Hair follicle dermal papilla cell (primary cell): ENCODE measurements at places on chromosomes 12 and 14. TPM values are rescaled to one million over a fixed set of nuclear protein-coding genes. Genes with fewer than 3 reads are reported as not detected.

Gene CRIP1
- total RNA-seq: 13.1 and 26.5 TPM in 2 replicates

Gene EXOC3L4
- not detected in 2 replicates for total RNA-seq

Gene RTL1
- not detected in 2 replicates for total RNA-seq

Gene ASCL1
- not detected in 2 replicates for total RNA-seq

Gene NOP9
- total RNA-seq: 18.5 and 21.7 TPM in 2 replicates

Gene RPGRIP1
- total RNA-seq: not detected in 2 replicates

Gene BBOF1
- total RNA-seq: 9.4 and 14.0 TPM in 2 replicates

Gene P2RX7
- 2.4 TPM in 2 replicates for total RNA-seq

Gene PLD4
- total RNA-seq: under 0.01 TPM in 2 replicates

Gene ANKRD33
- total RNA-seq: not detected in 2 replicates

Gene LRTM2
- total RNA-seq: not detected in 2 replicates

Gene ZCCHC8
- 13.1 and 16.6 TPM in 2 replicates for total RNA-seq

Gene PRKD1
- total RNA-seq: 8.0 and 11.4 TPM in 2 replicates

Gene KLRG1
- 0.61 and 1.1 TPM in 2 replicates for total RNA-seq

Gene PLA2G1B
- total RNA-seq: not detected in 2 replicates

Gene INHBC
- not detected in 2 replicates for total RNA-seq

Gene C12orf50
- not detected in 2 replicates for total RNA-seq

Gene APOLD1
- 4.5 and 5.1 TPM in 2 replicates for total RNA-seq

Gene TMEM132C
- total RNA-seq: not detected in 2 replicates

Gene PEX5
- total RNA-seq: 39.6 and 40.4 TPM in 2 replicates

Gene CATSPERB
- not detected in 2 replicates for total RNA-seq

Gene HDAC7
- 78.2 and 84.3 TPM in 2 replicates for total RNA-seq

Gene REP15
- 1.5 and 2.6 TPM in 2 replicates for total RNA-seq

Gene SLC15A5
- not detected in 2 replicates for total RNA-seq

Gene ALG10B
- 2.2 and 3.1 TPM in 2 replicates for total RNA-seq

Gene SHMT2
- total RNA-seq: 209 and 258 TPM in 2 replicates

Gene SYNJ2BP
- 20.1 and 21.5 TPM in 2 replicates for total RNA-seq

Gene APOF
- not detected in 2 replicates for total RNA-seq

Gene MGP
- 0.85 TPM in 1 of 2 replicates, not detected in the other for total RNA-seq

Gene SLCO1B1
- total RNA-seq: not detected in 2 replicates

Gene EML1
- 38.3 and 41.9 TPM in 2 replicates for total RNA-seq

Gene CDCA3
- total RNA-seq: 1.5 and 3.3 TPM in 2 replicates

Gene BMP4
- total RNA-seq: 4.5 and 5.0 TPM in 2 replicates

Gene KCNH3
- 0.16 TPM in 1 of 2 replicates, not detected in the other for total RNA-seq

Gene NGB
- total RNA-seq: not detected in 2 replicates

Gene KLRK1
- 0.16 TPM in 1 of 2 replicates, not detected in the other for total RNA-seq

Gene ARHGAP9
- total RNA-seq: 0.16 and 0.24 TPM in 2 replicates
